Posterior vena cava (tissue), 2 donors: ENCODE measurements at places on chromosomes 13 and 19. TPM values are rescaled to one million over a fixed set of nuclear protein-coding genes. Genes with fewer than 3 reads are reported as not detected.

Gene PAK4
- 15.0 TPM for total RNA-seq

Gene MYO16
- 0.43 TPM for total RNA-seq

Gene ATXN8OS
- total RNA-seq = not detected

Gene CRX
- total RNA-seq = not detected

Gene TRMT1
- 21.9 TPM for total RNA-seq

Gene ZIC2
- not detected for total RNA-seq

Gene KRTDAP
- total RNA-seq = not detected

Gene FAM216B
- total RNA-seq = not detected

Gene LSM14A
- 109 TPM for total RNA-seq

- DNase-seq = no peak
These were observed 74.2 kb upstream of the RFC3 start for GRCh38 chr13:33743438-33744368.

DNA sequence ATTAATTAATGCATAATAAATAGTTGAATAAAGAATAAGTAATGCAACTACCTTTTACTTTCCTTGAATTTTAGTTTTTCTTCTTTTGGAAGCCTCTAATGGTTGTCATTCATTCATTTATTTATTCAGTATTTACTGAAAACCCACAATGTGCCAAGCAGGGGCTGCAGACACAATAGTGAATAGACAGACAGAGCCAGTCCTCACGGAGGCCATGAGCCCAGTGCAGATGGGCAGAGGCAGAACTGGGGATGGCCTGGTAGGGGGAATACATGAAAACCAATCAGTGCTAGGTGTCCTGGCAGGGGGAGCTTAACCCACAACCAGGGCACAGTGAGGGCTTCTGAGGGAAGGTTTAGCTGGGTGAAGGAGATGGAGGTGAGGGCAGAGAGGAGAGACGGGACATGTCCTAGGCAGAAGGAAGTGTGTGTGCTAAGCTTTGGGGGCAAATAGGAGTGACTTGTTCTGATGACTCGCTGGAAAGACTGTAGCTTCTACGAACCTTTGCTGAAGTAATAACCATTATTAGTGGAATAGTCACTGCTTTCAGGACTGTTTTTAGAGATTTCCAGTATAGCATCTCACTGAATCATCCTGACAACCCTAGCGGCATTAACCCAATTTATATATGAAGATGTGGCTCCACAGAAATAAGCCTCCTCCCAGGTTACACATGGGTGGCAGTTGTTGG is 55.9 kb downstream of the ERCC5 start:
- no peak for DNase-seq

DNA sequence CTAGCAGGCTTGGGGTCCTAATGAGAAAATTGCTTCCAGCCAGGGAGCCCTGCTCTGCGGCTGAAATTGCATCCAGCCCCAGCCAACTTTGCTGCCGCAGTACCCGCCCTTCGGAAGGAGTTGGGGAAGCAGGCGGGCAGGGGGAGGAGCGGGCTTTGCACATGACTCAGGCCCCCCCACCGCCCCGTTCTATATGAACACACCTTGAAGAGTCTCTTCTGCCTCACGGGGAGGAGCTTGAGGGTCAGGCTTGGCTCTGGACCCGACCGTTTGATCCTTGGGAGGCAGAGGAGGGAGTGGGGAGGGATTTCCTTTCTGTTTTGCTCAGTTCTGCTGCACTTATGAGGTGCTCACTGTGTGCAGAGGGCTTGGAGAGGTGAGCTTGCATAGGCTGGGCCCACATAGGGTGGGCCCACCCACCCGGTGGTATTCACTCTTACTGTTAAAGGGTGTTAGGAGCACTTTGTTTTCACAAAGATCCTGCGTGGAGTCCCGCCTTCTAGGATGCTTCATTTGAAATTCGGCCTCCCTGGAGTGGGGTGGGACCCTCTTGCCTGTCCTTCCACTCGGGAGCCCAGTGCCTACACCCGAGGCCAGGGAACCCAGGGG is 46.5 kb downstream of the LYL1 start:
- DNase-seq = peak; percentile 89

GRCh38 chr13:63345835-63346234 is 1930.2 kb upstream of the PCDH20 start:
- DNase-seq = no peak

- no peak for DNase-seq
These were observed 26.4 kb downstream of the SERTM1 start for GRCh38 chr13:36700170-36700569.

- DNase-seq = no peak
These were observed 2.8 kb downstream of the GSX1 start for GRCh38 chr13:27794921-27795717.

DNA sequence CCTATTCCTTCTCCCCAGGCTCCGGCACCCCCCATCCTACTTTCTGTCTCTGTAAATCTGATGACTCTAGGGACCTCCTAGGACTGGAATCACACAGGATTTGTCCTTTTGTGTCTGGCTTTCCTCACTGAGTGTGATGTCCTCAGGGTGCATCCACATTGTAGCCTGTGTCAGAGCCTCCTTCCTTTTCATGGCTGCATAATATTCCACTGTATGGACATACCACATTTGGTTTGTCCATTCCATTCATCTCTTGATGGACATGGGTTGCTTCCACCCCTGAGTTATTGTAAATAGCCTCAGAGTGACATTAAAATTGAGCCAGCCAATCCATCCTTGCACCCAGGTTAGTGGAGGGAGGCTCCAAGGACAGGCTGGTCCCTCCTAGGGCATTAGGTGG is 22.8 kb upstream of the NMRK2 start:
- no peak for DNase-seq

DNA sequence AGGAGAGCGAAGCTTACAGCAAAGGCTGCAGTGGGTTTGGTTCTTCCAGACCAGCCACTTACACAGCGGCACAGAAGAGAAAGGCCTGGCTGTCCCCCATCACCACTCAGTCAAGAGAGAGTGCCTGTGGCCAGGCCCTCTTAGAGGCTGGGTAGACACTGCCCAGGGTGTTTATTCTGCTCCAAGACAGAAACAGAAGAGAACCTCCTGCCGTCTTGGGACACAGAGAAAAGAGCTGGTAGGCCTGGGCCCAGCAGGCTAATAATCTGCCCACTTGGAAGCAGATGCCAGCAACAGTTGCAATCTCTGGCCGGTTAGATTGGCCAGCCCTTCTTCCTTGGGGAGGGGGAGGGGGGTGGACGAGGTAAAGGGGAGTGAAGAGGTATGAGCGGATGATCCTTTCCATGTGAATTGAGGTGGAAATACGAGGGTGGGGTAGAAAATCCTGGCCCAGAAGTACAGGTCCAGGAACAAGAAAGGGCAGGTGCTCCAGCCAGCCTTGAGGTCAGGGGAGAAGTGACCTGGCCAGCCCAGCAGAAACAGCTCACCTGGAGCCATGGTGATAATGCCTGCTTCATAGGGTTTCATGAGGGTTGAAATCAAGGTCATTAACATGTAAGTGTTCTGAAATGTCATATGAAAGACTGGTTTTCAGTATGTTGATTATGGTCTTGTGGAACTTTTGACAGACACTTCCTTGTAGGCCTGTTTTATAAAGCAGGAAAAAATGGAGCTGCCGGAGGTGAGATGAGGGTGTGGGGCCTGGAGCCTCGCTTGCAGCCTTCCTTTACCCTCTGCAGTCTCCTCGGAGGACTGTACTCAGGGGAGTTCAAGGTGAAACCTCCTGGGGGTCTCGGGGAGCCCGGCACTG is 116.9 kb downstream of the SIPA1L3 start:
- DNase-seq = peak; percentile 46

DNA sequence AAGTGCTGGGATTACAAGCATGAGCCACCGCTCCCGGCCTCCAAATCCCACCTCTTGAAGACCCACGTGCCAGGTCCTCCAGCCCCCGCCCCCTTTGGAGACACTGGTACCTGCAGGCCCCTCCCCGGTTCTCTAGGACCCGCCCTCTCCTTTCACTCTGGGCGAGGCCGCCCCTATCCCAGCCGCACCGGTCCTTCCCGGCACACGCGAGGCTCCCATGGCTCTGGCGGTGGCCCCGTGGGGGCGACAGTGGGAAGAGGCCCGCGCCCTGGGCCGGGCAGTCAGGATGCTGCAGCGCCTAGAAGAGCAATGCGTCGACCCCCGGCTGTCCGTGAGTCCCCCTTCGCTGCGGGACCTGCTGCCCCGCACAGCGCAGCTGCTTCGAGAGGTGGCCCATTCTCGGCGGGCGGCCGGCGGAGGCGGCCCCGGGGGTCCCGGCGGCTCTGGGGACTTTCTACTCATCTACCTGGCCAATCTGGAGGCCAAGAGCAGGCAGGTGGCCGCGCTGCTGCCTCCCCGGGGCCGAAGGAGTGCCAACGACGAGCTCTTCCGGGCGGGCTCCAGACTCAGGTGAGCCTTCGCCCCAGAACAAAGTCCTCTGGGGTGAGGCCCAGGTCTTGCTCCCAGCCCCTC is at the start of gene CBLC:
TSS of gene CBLC (plus strand) at position 176 of the 633 bp plus-strand sequence. CDS start at position 218, 42 bp downstream.
- DNase-seq = no peak
